ENCODE measurements at places on chromosomes 7 and 10.

DNA sequence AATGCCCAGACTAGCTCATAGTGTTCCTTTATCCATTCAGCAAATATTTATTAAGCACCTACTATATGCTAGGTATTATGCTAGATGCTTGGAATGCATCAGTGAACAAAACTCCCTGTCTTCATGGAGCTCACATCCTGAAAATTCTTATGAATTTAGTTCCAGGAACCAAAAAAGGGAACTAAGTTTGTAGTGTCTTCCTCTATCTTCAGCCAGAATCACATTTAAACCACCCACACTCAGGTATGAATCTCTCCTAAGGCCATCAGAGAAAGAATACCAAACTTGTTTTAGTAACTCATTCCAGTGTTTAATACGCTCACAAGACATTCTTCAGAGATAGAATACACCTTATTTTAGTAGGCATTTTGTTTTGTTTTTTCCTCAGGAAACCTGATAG lies 10.1 kb upstream of the EGR2 start:
- no peak for DNase-seq

DNA sequence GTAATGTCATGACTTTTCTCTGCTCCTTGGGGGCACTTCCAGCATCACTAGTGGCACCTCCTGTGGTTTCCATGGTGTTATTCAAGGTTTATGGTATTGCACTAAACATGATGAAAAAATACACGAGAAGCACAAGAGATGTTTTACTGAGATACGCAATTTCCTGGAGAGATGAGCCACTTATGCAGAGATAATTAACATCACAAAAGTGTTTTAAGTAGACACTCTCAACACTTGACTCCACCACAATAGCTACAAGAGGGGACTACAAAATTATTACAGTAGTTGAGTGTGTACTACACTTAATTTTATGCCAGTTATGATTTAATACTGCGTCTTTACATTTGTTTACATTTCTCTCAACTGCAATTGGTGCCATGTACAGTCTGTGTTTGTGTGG lies 906.7 kb downstream of the DNAJB9 start:
- DNase-seq = no peak

- DNase-seq = no peak
These were observed 94.7 kb downstream of the OSBPL3 start for GRCh38 chr7:24885305-24885704.

- DNase-seq = no peak
These were observed 11.0 kb downstream of the RPS24 start for GRCh38 chr10:78044699-78045098.

- DNase-seq = no peak
These were observed 41.8 kb upstream of the LRGUK start for GRCh38 chr7:134085311-134085710.

DNA sequence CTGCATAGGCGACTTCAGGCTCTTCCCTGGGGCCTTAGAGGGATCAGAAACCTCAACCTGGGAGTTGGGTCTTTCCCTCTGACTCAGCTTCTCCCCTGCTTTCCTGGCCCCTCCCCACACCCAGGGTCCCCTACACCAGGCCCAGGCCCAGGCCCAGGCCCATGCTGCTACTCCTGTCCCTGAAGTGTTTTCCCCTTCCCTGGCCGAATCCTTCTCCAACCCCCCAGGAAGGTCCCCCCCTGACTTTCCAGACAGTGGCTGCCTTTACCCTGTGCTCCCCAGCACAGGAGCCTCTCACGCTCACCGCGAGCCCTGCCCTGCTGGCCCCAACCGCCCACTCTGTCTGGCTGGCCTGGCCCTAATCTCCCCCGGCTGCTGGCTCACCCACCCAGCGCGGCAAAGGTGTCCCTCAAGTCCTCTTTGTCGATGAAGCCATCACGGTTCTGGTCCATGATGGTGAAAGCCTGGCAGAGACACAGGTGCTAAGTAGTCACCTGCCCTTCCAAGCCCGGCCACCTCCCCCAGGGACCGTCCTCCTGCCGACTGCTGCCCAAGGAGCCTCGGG lies 6.4 kb downstream of the MYL10 start:
- no peak for DNase-seq

GRCh38 chr7:158587162-158588084 lies at the start of gene PTPRN2:
TSS of gene PTPRN2 (minus strand) at chr7:158587823.
- peak; percentile 89 for DNase-seq

DNA sequence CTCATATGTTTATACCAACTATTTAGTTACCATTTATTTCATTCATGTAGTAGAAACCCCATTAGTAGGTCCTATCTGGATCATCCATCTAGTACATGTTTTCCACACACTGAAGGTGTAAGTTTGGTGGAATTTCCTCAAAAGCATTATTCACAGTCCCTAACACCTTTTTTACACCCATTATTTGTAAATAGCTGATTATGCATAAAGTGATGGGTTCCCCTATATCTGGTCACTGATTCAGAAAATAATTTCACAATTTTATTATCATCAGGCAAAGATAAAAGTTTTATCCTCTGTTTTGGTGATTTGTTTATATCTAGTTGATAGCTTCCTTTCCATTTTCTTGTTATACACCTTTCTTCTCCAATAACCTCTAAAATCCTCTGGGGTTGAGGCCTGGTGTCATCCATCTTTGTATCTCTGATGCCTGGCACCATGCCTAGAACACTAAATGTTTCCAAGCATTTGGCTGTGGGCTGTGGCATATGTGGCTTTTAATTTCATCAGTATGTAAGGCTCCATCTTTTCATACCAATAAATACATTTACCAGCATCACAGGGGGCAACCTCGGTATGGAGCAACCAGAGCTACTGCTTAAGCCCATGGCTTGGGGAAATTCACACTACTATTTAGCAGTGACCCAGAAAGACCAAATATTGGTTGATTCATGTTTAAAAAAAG lies 1089.5 kb upstream of the LRRN3 start:
- DNase-seq = no peak

DNA sequence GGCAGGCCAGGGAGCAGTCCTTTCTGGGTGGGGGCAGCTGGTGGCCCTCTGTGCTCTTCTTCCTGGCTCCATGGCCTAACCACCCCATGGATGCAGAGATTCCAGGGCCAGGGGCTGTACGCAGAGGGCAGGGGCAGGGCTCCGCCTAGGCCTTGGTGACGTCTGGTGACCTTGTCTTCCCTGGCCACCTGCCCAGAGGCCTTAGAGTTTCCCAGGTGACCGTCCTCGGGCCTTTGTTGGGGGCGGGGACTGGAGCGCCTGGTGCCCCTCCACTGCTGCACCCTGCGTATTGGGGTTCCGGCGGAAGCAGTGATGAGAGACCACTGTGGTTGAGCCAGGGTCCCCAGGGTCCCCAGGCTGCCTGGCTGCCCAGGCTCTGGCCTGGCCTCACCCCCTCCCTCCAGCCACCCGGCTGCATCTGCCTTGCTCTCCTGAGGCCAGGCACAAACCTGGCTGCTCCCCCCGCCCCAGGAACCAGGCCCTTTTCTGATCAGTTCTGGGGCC lies 10.3 kb downstream of the PWWP2B start:
- DNase-seq = no peak

DNA sequence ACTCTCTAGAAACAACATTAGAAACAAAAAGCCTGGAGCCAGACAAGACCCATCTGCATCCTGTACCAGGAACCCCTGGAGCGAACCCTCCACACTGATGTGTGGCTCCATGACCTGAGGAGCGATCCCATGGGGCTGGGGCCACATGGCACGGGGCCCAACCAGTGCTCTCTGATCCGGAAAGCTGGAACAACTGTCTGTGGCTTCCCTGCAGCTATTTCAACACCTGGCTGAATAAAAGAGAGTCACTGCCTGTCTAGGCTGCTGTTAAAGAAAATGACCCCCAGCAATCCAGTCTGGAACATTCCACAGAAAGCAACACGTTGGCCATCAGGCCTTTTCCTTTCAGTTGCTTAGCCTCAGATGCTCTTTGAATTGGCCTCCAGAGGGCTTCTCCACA lies 20.9 kb downstream of the UROS start:
- DNase-seq = no peak

DNA sequence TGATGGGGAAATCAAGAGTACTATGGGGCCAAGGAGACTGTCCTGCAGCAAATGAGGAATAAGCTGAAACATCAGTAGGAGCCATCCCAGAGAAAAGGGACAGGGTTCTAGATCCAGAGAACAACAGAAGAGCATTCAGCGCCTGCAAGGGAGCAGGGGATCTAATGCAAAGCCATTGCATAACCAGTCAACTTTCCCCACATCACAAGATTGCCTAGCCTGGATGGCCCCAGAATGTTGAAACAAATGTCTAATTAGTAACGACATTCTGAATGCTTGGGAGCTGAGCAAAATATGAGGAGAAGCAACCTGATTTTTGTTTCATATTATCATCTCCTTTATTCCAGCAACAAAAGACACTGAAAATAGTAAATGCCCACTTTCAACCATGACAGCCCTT lies 2.7 kb upstream of the MPP7 start:
- no peak for DNase-seq

DNA sequence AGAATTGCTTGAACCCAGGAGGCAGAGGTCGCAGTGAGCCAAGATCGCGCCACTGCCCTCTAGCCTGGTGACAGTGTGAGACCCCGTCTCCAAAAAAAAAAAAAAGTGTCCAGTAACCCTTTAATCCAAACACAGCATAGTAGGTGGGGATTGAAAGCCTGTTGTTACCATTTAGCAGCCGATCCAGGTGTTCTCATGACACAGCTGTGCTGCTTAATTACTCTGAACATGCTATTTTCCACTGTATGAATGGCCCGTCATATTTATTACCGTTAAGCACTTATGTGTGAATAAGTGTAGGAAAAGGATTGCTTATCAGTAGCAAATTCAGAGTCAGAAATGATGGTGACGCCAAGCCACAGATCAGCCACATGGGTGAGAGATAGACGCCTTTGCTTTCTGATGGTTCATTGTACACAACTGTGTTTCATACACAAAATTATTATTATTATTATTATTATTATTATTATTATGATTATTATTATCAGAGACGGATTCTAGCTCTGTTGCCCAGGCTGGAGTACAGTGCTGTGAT lies 11.6 kb upstream of the ORAI2 start:
- DNase-seq = no peak

- DNase-seq = no peak
These were observed 948.8 kb downstream of the GRM8 start for GRCh38 chr7:126303926-126304325.

DNA sequence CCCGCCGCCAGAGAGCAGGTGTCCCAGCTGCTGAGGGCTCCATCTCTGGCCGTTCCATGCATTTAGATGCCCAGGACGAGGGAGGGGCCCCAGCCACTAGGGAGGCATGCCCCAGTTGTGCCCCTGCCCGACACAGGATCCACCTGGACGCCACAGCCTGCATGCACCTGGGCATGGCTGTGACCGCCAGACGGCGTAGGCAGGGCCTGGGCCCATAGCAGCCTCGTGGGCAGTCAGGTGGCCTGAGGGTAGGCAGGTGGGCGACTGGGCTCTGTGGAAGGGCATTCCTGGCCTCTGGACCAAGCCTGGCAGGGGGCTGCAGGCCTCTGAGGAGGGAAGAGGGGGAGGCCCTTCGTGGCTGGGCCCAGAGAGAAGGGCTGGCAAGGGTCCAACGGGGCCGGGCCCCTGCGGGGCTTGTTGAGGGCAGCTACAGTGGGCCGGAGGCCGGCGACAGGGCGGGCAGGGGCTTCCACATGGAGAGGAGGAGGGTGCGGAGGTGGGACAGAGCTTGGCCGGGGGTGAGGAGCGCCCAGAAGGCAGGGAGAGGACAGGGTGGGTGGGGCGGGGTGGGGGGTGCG lies 76.0 kb upstream of the NKX6-2 start:
- peak; percentile 38 for DNase-seq

GRCh38 chr10:8133146-8133545 lies 78.7 kb downstream of the GATA3 start:
- DNase-seq = no peak

DNA sequence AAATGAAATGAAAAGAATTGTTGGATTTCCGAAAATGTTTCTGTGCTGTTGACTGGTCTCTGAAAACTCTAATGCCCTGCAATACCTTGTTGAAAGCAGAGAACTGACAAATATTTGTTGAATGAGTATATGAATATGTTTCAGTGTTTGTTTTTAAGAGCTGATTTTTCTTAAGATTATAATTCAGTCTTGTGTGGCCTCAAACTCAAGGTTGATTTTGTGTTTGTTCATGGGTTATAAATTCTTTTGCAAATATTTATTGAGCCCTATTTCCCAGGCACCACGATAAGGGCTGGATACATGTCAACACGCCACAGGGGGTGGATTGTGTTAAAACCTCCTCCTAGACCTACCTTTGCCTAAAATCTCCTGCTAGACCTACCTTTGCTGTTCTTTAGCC lies 203.9 kb upstream of the PLPP4 start:
- no peak for DNase-seq

DNA sequence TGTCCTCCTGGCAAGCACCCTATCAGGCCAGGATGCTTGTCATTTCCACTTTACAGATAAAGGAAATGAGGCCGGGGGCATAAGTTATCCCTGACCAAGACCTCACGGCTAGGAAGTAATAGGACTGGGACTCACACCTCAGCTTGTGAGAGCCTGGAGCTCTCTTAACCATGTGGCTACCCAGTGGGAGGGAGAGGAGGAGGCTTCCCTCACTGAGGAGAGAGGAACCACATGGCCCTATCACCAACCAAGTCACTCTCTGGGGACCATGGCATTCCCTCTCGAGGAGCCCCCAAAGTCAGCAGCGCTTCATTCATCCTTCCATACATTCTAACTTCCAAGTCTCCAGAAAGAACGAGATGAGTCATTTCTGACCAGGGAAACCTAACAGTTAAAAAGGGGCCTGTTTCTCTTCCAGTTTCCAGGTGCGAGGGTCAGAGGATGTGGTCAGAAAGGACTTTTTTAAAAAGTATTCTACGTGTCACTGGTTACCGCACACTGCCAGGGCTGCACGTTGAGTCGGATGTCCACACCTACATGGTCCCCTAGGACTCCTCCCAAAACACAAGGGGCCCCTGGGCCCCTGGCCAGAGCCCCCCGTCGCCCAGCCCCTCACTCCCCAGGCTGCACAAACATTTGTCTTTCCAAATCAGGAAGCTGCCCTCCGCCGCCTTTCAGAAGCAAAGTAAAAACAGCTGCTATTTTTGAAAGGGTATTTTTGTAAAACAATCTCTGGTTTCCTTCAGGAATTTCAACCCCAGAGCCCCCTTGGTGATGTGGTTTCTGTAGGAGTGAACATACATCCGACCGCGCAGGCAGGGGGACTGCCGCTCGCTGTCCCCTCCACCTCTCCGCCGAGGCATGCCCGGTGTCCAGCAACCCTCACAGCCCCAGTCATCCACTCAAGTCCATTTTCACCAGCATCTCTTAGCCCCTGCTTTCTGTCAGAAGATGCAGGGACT lies 128.2 kb upstream of the CHST15 start:
- DNase-seq = peak; percentile 32

GRCh38 chr10:133235265-133235855 lies 2.3 kb upstream of the VENTX start:
- DNase-seq = peak; percentile 71

Measured in endodermal cell (in vitro differentiated cells).